ENCODE measurements at places on chromosomes 6 and 20. TPM values are rescaled to one million over a fixed set of nuclear protein-coding genes. Genes with fewer than 3 reads are reported as not detected.

The MUCL3 gene
- total RNA-seq = not detected

DNA sequence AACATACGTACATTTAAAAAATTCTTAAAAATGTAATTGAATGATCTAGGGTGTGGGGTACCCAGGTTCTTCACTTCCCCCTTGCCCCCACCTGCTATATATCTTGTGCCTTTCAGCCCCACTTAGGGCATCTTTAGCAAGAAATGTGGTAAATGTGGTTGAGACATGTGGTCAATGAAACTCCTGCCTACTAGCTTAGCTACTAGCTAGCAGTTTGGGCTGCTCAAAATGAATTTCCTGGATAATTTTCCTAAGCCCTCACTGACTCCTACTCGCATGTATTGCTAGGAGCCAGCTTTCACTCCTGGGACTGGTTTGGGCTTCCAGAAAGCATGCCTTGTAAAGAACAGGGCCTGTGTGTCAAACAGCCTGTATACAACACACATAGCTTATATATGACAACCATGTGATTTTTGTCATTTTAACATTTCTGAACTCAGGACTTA lies 257.3 kb downstream of the ATXN1 start:
- DNase-seq = no peak

The SYCP2 gene
- total RNA-seq = 4.5 TPM

- no peak for DNase-seq
Measured at GRCh38 chr6:38876475-38876874, 161.4 kb downstream of the DNAH8 start.

GRCh38 chr6:167882244-167882643 lies 55.5 kb downstream of the AFDN start:
- DNase-seq = no peak

- no peak for DNase-seq
Measured at GRCh38 chr20:63627751-63628245, 897 bp upstream of the GMEB2 start.

DNA sequence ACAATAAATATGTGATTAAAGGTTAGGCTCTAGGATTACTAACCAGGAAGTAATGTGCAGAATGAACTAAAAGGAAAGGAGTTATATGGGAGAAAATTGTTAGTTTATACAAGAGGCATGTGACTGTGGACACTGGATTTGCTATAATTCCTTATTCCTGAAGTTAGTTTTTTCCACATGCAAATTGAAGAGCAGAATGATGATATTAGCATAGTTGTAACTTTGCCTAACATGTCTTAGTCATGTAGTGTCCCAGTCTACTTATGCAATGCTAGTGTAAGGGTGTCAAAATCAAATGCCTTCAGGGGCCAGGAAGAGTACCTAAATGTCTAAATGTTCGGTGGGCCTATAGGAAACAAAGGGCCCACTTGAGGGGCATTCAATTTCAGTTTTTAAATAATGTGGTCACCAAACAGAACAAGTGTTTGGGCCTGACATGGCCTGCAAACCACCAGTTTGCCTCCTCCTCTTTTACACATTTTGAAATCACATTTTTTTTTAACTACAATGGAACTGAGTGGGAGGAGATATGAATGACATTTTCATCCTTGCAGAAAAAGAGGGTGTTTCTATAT lies 28.0 kb upstream of the CEP85L start:
- DNase-seq = no peak

The PRR18 gene
- total RNA-seq = not detected

GRCh38 chr20:10853176-10853575 lies 179.4 kb upstream of the JAG1 start:
- no peak for DNase-seq
